ENCODE measurements at places on chromosomes 16 and 17.

DNA sequence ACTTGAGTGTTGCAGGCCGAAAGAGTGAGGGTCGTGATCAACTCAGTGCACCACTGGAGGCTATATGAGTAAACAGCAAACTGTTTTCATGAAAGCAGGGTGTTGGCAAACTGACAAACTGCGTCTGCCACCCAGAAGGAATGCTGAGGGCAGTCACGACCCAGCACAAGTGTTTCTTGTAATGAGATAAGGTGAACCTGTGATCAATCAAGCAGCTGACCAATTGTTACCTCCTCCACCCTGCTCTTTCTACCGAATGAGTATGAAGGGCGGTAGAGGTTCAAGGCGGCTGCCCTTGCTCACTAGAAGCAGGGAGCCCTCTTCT lies 5.5 kb upstream of the SRL start:
- DNase-seq = no peak

- peak; percentile 76 for DNase-seq
Measured at GRCh38 chr16:57518520-57518919, 17.9 kb downstream of the CCDC102A start.

DNA sequence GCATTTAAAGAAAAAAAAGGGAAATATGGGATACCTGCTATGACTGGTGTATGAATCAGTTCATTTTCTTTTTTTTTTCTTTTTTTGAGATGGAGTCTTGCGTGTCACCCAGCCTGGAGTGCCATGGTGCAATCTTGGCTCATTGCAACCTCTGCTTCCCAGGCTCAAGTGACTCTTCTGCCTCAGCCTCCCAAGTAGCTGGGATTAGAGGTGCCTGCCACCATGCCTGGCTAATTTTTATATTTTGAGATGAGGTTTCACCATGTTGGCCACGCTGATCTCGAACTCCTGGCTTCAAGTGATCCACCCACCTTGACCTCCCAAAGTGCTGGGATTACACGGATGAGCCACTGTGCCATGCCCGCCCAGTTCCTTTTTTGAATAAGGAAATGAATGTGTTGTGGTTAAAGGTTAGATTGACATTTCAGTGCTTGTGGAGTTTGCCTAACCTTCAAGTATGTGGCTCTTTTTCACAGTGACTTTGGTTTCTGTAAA lies 7.7 kb downstream of the HAPSTR1 start:
- DNase-seq = no peak

DNA sequence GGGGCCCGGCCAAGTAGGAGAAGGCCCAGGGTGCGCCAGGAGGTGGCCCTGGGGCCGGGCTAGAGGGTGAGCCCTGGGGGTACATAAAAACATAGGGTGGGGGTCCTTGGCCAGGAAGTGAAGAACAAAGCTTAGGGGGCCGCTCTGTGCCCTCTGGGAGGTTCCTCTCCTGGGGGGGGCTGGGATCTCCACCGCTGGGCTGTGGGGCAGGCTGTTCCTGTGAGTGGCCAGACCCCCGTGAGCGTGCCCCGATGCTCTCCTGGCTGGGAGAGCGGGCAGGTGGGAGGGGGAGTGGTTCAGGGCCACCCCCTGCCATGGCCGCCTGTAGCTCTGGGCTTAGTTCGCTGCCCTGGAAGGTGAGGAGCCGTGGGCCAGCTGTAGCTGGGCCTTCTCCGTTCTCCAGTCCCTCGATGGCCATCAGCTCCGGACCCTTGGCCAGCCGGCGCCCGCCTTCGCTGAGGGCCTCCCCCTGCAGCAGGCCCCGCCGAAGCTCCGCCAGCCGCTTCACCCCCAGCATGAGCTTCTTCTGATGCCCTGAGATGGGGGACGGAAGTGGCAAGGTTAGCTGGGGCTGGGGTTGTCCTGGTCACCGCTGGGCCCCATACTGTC lies 12.5 kb downstream of the CASKIN2 start:
- DNase-seq = no peak

DNA sequence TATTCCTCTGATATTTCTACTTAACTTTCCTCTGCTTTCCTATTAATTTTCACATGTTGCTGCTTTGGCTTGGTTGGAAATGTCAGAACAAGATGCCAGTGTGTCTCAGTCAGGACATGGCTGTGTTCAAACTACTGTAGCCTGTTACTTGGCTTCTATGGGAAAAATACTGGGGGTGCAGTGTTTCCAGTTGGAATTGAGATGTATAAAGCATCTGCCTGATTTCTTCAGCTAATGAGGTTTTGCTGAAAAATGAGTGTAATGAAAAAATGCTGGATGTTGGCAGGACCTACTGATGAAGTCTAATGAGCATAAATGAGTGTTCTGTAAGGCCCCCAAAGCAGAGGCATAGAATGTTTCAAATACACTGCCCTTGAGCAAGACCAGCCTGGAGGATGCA lies 166.6 kb downstream of the PHKB start:
- no peak for DNase-seq

DNA sequence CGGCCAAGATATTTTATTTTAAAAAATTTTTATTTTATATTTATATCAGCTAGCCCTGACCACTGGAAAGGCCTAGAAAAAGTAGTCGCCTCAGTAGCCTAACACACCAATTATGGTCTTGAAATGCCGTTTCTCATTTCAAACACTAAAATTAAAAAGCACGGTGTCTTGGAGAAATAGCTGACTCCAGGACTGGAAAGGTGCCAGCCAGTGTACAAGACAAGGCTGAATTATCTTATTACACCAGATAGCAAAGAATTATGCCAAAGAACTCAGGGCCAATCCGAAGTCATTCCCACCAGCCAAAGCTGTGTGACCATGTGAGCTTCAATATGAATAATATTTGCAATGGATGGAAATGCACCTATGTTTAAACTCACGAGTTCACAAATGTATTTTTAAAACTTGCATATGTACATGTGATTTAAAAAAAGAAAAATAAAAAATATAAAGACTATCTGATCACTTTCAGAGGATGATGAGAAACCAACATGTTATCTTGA lies 19.9 kb upstream of the ATP2C2 start:
- DNase-seq = no peak

GRCh38 chr17:8072729-8073461 lies 14.6 kb downstream of the ALOX12B start:
- peak; percentile 83 for DNase-seq

GRCh38 chr16:74052016-74052415 lies 244.6 kb upstream of the PSMD7 start:
- no peak for DNase-seq

DNA sequence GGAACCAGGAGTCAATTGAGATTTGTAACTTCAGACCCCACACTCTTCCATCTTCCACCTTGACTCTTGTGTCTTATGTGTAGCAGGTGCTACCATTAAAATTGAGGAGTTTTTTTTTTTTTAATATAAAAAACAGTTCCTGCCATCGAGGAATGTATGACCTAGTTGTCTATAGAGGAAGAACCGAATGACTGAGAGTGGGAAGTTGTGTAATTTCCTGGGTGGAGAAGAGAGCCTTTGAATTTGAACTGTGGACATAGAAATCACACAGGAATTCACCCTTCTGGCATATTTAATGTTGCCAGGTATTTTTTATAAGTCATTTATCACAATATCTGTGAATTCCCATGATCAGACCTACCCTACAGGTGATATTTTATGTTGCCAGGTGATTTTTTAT lies 22.0 kb downstream of the SP2 start:
- DNase-seq = no peak

- peak; percentile 5 for DNase-seq
Measured at GRCh38 chr16:11379420-11379819, 34.2 kb downstream of the RMI2 start.

- peak; percentile 98 for DNase-seq
Measured at GRCh38 chr17:79188048-79188447, 113.4 kb downstream of the ENGASE start.

GRCh38 chr17:81528651-81529436 lies 667 bp downstream of the FSCN2 start:
- DNase-seq = no peak

DNA sequence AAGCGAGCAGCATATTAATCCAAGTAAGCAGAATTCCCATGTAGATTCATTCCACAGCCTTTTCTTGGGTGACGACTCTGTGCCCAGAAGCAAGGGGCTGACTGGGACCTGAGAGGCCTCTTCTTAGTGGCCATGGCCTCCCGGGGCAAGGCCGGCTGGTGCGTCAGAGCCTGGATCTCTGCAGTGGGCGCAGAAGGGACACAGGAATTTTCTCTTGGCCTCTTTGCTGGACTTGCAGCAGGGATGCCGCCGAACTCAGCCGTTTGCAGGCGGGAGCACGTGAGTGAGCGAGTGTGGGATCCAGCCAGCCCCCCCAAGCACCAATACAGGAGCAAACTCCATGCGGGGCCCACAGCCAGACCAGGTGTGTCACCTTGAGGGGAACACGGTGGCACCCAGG lies 151.8 kb downstream of the RPTOR start:
- no peak for DNase-seq

- DNase-seq = no peak
Measured at GRCh38 chr16:83720213-83720612, 87.6 kb upstream of the HSBP1 start.

DNA sequence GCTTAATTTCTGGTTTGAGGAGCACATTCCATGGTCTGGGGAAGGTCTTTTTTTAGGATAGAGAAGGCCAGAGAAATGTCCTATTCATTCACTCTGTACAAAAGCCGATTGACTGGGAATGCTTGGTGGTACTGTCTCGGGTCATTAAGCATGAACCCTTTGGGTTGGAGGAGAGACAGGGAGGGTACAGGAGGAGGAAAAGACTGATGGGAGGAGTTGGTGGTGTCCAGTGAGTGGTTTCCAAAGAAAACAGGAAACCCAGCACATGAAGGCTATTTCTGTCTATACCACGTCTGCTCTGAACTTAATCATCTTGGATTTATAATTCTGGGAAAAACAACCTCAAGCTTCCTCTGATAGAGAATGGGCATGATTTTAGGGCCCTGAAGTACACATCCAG lies 111.9 kb downstream of the XYLT1 start:
- no peak for DNase-seq

GRCh38 chr16:21277927-21278706 lies at the start of gene CRYM:
TSS of gene CRYM (minus strand) at chr16:21278290. CDS start at chr16:21278251, 39 bp downstream.
- peak; percentile 93 for DNase-seq

DNA sequence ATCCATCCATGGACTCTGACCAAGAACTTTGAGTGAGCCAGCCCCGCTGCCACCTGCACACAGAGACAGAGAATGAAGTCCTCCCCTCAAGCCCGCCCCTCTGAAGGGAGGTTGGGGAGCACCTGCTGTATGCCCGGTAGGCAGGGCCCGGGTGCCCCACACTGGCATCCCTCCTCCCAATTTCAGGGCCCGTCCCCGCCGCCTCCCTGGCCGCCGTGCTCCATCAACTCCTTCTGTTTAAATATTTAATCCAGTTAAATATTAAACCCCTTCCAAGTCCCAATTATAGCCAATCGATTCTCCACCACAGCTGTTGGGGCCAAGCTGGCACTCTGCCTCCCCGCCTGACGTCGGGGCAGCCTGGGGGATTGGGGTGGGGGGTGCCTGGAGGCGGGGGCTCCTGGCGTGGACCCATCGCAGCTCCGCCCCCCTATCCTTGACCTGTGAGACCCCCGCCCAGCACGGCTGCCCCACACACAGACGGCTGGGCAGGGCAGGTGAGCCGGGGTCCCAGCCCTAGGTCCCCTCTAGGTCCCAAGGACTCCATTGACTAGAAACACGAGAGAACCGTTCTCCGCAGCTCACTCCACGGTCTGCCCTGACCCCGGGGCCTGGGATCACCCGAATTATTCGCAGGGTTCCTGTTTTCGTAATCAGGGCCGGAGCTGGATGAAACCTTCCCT lies 18.0 kb upstream of the CACNA1H start:
- DNase-seq = peak; percentile 68

Data from H7 (cell line).